ENCODE measurements at places on chromosomes 2 and 18. TPM values are rescaled to one million over a fixed set of nuclear protein-coding genes. Genes with fewer than 3 reads are reported as not detected.

Gene ANO7
- 0.95 TPM for total RNA-seq

Gene SERPINB7
- total RNA-seq: not detected

Gene CD207
- total RNA-seq: 0.42 TPM

Gene SAG
- total RNA-seq: not detected

Gene GALM
- total RNA-seq: 10.8 TPM
